ENCODE measurements at places on chromosomes 16 and 17.

GRCh38 chr16:57994778-57995177 lies 5.7 kb downstream of the ZNF319 start:
- no peak for DNase-seq

DNA sequence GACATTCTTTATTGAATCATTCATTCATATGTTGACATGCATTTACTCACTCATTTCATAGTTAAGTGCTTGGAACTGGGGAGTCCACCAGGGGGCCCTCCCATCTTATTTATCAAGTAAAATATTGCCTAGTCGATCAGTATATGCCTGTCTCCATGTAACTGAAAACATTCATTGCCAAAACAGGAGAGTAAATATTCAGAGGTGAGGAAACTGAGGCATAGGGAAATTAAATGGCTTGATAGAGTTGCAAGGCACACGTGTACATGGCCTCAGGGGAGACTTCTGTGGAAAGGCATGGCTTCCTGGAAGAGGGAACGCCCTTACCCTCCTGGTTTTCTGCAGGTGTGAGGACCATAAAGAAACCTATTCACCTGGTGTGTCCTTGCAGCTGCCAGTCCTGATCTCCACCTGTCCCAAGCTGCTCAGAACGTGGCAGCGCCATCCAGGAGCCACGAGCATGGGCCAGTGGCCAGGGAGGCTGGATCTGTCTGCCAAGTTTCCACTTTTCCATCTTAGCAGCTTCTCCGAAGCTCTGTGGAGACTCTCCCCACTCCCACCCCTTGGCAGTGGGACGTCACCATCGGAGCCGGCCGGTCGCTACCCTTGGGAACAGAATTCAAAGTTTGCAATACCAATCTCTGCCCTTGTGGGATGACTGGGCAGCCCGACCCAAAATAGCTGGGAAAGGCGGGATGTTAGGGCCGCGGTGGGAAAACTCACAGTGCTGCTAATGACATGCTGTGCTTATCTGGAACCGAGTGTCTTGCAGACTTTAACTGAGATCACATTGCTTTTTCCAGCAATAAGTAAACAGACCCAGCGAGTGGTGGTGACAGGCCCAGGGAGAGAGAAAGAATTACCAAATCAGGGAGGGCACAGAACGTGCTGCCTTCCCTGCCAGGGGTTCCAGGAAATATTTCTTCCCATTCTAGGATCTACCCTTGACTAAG lies 4.1 kb upstream of the C1QTNF1 start:
- no peak for DNase-seq

DNA sequence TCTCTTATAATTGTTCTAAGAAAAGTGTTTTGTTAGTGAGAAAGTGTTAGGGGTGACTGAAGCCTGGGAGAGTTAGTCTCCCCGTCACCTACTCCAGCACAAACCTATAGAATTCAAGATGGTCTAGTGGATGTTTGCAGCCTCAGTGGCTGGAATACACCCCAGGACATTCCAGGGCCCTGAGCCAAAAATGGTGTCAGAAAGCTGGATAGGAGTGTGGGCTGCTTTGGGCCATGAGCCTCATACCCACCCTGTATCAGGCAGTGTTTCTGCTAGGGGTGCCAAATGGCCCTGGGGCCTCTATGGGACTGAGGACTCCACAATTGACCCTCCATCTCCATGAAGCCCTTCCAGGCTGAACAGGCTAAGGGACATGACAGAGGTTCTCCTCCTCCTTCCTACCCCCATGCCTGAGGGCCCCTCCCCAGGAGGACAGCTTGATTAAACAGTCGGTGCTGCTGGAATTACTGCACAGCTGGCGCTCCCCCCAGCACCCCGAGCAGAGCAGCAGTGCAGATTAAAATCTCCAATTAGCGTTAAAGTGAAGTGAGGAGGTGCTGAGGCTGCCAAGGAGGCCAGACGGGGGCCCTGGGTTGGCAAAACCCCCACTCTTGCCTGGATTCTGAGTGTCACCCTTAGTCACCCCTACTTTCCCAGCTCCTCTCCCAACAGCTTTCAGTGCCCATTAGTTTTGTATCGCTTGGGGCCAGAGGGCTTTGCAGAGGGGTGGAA lies 59.1 kb downstream of the NEUROD2 start:
- no peak for DNase-seq

GRCh38 chr16:10951026-10951425 lies 6.7 kb downstream of the CLEC16A start:
- no peak for DNase-seq

- DNase-seq: no peak
Measured at GRCh38 chr17:36184023-36184765, 7.8 kb upstream of the TBC1D3B start.

DNA sequence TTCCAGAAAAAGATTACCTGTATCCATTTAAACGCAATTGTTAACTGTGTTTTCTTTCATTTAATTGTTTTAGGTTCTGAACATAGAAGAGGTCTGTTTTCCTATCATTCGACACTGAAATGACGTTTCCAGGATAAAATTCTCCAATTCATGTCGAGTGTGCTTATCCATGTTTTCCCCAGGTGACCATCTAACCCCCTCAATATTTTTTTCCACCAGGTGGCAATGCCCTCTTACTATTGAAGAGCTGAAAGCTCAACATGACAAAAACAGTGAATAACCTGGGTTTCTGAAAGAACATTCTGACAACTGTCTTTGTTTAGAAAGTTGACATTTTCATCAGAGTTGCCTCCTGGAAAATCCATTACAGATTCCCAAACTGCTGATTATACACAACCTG lies 948.7 kb downstream of the KCNJ2 start:
- peak; percentile 17 for DNase-seq

DNA sequence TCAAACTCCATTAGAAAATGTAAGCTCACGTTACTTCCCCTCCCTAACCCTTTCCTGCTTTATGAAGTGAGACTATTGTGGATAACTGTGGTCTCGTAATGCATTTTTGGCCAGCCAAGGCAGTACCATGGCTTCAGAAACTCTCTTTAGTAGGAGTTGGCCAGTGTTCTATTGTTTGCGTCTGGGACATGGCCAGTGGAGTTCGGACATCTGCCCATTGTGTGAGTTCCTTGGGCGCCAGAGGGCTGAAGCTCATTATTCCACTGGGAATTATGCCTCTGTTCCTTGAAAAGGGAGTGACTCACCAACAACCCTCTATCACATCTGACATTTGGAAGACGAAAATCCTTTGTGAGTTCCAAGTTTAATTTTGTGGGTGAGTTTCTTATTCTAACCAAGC lies 319.5 kb upstream of the SOX9 start:
- no peak for DNase-seq

GRCh38 chr17:57750109-57750871 lies 5.2 kb upstream of the CCDC182 start:
- DNase-seq: no peak

GRCh38 chr16:24815021-24815420 lies 30.7 kb upstream of the SLC5A11 start:
- no peak for DNase-seq

- DNase-seq: no peak
Measured at GRCh38 chr16:51399908-51400670, 249.0 kb upstream of the SALL1 start.

DNA sequence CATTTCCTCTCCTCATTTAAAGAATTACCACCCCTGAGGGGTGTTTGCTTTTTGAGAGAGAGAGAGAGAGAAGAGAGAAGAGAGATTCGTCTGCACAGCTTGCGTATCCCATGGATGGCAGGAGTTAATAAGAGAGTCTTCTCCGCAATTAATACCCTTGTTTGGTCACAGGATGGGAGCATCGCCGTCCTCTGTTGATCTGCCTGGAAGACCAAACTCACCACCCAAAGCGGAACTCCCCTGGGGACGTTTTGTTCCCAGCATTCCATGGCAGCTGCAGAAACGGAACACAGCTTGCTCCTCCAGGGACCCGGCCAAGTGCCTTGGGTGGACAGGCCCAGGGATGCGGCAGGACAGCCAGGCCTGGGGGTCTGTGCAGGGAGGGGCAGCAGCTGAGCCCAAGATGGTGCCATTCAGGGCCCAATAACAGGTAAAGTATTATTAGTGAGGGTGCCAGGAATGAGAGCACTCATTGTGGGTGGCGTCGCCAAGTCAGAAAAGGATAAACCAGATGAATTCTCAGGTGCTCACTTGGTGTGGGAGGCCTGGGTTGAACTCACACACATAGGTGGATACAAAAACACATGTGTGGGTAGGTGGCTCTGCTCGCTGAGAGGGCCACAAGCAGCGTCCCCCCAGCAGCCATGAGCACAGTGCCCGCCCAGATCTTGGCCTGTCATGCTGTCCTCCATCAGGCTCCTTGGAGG lies 83.1 kb downstream of the NT5M start:
- no peak for DNase-seq

DNA sequence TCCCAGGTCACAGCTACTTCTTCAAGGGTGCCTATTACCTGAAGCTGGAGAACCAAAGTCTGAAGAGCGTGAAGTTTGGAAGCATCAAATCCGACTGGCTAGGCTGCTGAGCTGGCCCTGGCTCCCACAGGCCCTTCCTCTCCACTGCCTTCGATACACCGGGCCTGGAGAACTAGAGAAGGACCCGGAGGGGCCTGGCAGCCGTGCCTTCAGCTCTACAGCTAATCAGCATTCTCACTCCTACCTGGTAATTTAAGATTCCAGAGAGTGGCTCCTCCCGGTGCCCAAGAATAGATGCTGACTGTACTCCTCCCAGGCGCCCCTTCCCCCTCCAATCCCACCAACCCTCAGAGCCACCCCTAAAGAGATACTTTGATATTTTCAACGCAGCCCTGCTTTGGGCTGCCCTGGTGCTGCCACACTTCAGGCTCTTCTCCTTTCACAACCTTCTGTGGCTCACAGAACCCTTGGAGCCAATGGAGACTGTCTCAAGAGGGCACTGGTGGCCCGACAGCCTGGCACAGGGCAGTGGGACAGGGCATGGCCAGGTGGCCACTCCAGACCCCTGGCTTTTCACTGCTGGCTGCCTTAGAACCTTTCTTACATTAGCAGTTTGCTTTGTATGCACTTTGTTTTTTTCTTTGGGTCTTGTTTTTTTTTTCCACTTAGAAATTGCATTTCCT lies 3.4 kb upstream of the LPCAT2 start:
- DNase-seq: no peak

DNA sequence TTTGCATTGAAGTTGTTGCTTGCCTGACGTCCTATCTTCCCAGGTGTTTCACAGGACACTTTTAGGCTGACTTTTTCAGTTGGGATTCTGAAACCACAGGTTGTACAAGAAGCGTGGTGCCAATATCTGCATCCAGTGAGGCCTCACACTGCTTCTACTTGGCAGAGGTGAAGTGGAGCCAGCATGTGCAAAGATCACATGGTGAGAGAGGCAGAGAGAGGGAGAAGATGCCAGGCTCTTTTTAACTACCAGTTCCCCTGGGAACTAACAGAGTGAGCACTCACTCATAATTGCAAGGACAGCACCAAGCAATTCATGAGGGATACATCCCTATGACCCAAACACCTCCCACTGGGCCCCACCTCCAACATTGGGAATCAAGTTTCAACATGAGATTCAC lies 5.8 kb upstream of the ABCA6 start:
- no peak for DNase-seq

GRCh38 chr16:88368994-88369393 lies 13.8 kb upstream of the ZNF469 start:
- no peak for DNase-seq

GRCh38 chr17:66809408-66809807 lies 25.5 kb upstream of the CACNG5 start:
- DNase-seq: no peak

DNA sequence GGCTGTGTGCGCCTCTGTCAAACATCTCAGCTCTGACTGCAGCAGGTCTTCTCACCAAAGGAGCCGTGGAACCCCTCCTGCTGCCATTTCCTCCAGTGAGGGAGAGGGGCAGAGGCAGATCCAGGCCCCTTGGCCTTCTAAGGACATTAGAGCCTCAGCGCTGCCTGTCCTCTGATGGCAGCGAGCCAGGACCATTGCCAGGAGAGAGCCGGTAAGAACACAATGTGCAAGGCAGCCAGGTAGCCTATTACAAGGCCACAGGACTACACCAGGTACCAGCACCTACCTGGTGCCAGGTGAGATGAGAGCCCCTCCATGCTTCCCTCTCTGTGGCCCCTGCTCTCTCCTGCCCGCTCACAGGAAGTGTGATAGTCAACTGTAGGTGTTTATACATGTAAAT lies 11.0 kb downstream of the LRRC75A start:
- no peak for DNase-seq

- DNase-seq: no peak
Measured at GRCh38 chr17:9356488-9356911, 219.1 kb downstream of the STX8 start.

DNA sequence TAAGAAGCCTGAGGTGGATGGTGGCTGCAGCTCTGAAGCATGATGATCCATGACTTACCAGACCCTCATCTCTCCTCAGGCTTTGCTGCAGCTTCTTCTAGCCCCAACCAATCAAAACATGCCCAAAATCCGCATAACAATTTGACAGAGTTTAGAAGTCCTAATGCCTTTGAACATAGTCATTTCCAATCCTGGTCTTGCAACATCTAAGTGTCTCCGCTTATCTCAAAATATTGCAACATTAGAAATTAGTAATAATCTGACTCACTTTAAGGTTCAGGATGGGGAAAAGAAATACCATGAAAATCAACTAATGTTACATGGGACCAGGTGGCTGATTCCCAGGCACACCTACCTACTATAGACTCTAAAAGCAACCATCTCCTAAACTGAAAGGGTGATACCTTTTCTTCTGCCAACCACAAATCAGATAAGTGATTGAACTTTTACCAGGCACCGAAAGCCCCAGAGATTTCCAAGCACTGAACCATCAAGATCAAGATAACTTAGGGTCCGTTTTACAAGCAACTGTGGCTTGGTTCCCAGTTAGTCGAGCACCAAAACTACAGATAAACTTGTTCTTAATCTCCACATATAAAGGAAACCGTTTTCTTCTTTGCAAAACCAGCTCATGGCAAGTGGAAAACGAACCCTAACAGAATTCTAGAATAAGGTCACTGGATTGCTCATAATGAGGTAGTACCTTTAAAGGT lies 14.0 kb downstream of the ERN1 start:
- no peak for DNase-seq

DNA sequence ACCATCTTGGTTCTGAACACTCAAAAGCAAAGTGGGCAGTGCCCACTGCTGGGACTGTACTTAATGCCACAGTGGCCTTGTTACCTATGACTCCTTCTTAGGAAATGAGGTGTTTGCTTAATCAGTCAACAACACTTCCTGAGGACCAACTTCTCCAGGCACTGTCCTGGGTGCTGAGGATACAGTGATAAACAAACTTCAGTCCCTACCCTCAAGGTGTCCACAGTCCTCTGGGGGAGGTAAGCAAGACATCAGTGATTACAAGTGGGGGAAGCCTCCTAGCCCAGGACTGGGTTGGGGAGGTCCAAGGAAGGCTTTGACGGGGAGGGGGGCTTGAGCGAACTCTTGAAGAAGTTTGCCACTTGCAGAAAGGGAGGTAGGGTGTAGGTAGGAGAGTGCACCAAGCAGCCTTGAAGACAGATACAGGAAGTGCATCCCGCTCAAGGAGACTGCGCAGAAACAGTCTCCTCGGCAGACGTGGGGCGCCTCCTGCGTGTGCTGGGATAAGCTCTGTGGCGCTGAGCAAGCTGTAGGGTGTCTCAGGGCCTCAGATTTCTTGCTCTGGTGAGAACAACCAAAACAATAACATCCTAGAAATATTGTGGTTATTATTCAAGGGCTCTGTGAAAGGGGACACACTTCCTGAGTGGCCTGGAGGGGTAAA lies 2.6 kb upstream of the ABCC3 start:
- no peak for DNase-seq

- no peak for DNase-seq
Measured at GRCh38 chr16:76955629-76956028, 235.4 kb upstream of the MON1B start.

- DNase-seq: no peak
Measured at GRCh38 chr16:11168386-11169051, 87.5 kb downstream of the SOCS1 start.

Measured in left renal pelvis (tissue), 4 donors.